ENCODE measurements at places on chromosomes 4 and X.

DNA sequence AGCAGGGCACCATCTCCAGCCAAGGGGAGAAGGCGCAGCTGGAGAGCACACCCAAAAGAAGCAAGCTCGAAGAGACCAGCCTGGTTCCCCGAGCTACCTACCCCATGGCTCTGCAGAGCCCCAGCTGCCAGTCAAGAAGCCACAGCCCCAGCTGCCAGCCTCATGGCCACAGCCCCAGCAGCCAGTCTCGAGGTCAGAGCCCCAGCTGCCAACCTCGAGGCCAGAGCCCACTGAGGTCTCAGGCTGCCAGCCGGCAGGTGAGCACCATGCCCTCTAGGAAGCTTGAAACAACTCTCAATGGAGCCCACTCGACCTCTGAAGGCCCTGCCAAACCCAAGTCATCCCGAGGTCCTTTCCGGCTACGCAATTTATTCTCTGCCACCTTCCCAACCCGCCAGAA is 27.0 kb upstream of the PRPS1 start:
- no peak for DNase-seq

- DNase-seq: no peak
Observed at GRCh38 chr4:85499573-85499972, 24.6 kb downstream of the ARHGAP24 start.

DNA sequence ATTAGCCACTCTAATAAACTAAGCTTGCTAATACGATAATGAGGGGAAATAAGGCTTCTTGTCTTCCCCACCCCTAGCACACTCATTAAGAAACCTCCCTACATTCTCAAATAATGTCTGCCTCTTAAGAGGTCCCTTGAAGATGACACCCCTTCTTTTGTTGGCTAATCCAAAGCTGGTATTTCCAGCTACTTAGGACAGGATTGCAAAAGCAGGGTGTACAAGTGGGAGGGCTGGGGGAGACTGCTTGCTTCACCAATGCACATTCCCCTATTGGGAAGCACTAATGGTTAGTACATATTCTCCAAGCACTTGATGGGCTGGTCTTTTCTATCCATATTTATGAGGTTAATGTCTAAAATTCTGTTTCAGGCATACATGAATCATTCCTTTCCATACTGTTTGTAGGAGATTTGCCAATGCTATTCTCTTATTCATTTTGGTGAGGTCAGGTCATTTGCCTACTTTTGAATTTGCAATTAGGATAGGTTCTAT is 16.8 kb upstream of the TIMM8A start:
- DNase-seq: no peak

DNA sequence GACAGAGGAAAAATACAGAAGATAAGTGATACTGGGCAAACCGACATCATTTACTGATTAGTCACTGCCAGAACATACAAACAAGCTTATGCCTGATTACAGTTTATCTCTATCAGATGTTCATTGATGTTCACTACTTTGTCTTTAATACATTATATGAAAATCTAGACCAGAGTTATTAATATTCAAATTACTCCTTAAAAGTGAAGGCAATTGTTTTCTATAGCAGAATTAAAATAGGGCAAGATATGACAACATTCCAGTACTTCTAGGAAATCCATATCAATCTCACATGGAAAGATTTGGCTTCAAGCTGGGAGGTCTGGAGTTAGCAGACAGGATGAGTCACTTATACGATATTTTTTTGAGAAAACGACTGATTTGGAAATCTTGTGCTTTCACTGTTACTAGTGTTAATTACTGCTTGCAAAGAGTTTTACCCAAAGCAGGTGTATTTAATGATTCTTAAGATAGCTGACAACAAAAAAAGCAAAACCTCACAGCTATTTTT is 31.8 kb downstream of the HPGD start:
- DNase-seq: no peak

DNA sequence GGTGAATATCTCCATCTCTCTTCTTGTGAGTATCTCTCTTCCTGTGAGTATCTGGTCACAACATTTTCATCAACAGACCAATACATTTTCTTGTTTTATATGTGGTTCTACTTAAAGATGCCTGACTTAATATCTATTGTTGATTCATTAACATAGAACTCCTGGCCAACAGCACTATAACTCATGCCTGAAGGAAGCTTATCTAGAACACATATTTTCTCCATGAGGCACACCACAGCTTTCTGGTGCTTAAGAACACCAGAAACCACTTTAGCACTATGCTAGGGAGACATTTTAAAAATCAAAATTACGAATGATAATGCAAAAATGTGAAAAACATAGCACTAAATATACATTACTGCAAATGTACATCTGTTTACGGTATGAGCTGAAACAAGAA is 190.4 kb downstream of the GABRB1 start:
- no peak for DNase-seq
